ENCODE measurements at places on chromosomes 3 and 15. TPM values are rescaled to one million over a fixed set of nuclear protein-coding genes. Genes with fewer than 3 reads are reported as not detected.

Gene EDEM1
- 115 TPM for total RNA-seq

Gene TYRO3
- 1.3 TPM for total RNA-seq

Gene ALDH1A3
- not detected for total RNA-seq

Gene C2CD4B
- total RNA-seq: not detected

Gene SPTBN5
- total RNA-seq: 1.9 TPM

Gene NDUFAF3
- 88.3 TPM for total RNA-seq

Gene IGF2BP2
- total RNA-seq: 0.24 TPM

Gene MINAR1
- 0.58 TPM for total RNA-seq

Gene NPAP1
- total RNA-seq: not detected

Gene ATP6V1A
- total RNA-seq: 35.7 TPM

Gene CHRM5
- not detected for total RNA-seq

Gene ANKRD34C
- total RNA-seq: not detected

Gene GAP43
- not detected for total RNA-seq

Gene GTF2A2
- 85.5 TPM for total RNA-seq

Gene UBE2Q2
- 47.3 TPM for total RNA-seq

Gene CLDN18
- not detected for total RNA-seq

Gene GOLGA8N
- total RNA-seq: 5.3 TPM

Gene RAB7A
- total RNA-seq: 219 TPM

Gene ZXDC
- total RNA-seq: 31.9 TPM

Gene IQCF6
- total RNA-seq: not detected

Gene RGMA
- 0.58 TPM for total RNA-seq

Gene SLC27A2
- total RNA-seq: 6.2 TPM

Gene ARIH1
- total RNA-seq: 128 TPM

Gene MYL3
- not detected for total RNA-seq

Gene CD96
- 318 TPM for total RNA-seq

Gene SERINC4
- total RNA-seq: not detected

Gene TRPC1
- 0.86 TPM for total RNA-seq

Gene SLC28A1
- not detected for total RNA-seq

Gene ANKUB1
- not detected for total RNA-seq

Gene ITIH4
- total RNA-seq: 11.8 TPM

Gene GP5
- 4.9 TPM for total RNA-seq

Gene SEMA6D
- total RNA-seq: not detected

Gene C3orf85
- not detected for total RNA-seq

Gene MYZAP
- 0.45 TPM for total RNA-seq

Gene GOLGA8O
- 1.0 TPM for total RNA-seq

Gene CTXND1
- not detected for total RNA-seq

Gene CCR3
- total RNA-seq: not detected

Gene LRRC2
- total RNA-seq: 0.86 TPM

Gene NRROS
- 31.8 TPM for total RNA-seq

Gene LRRC3B
- not detected for total RNA-seq

Gene VWA5B2
- total RNA-seq: not detected

Gene ADGRG7
- not detected for total RNA-seq

Gene CCDC13
- 0.28 TPM for total RNA-seq

Gene CPNE9
- not detected for total RNA-seq

Gene MST1
- 9.8 TPM for total RNA-seq

Gene CKMT1B
- not detected for total RNA-seq

Gene TMEM45A
- total RNA-seq: 0.19 TPM

Gene MYO5A
- 25.5 TPM for total RNA-seq

Gene TUSC7
- not detected for total RNA-seq

Gene TLR9
- total RNA-seq: 0.14 TPM

Gene KIF7
- total RNA-seq: 0.07 TPM

Gene DCP1A
- 26.3 TPM for total RNA-seq

Gene INSYN1
- total RNA-seq: not detected
